Lung microvascular endothelial cell (primary cell): ENCODE measurements at places on chromosomes 5 and 9. TPM values are rescaled to one million over a fixed set of nuclear protein-coding genes. Genes with fewer than 3 reads are reported as not detected.

Gene TAS2R1
- not detected in 2 replicates for total RNA-seq

Gene ENTPD2
- not detected in 2 replicates for total RNA-seq

Gene NRG2
- total RNA-seq, result 0.20 and 0.44 TPM in 2 replicates

Gene FBLL1
- total RNA-seq, result 1.1 and 2.8 TPM in 2 replicates

Gene LPAR1
- not detected in 2 replicates for total RNA-seq

Gene GCNT4
- total RNA-seq, result under 0.01 TPM in 2 replicates

Gene GKAP1
- total RNA-seq, result 1.1 and 1.8 TPM in 2 replicates

Gene PCDHB12
- total RNA-seq, result 0.44 and 1.4 TPM in 2 replicates

Gene NME5
- 0.60 and 1.1 TPM in 2 replicates for total RNA-seq

Gene RARS1
- 78.0 and 81.7 TPM in 2 replicates for total RNA-seq

Gene FOXD4L3
- not detected in 2 replicates for total RNA-seq

Gene SPACA9
- total RNA-seq, result 0.60 and 1.3 TPM in 2 replicates

Gene ORM2
- not detected in 2 replicates for total RNA-seq

DNA sequence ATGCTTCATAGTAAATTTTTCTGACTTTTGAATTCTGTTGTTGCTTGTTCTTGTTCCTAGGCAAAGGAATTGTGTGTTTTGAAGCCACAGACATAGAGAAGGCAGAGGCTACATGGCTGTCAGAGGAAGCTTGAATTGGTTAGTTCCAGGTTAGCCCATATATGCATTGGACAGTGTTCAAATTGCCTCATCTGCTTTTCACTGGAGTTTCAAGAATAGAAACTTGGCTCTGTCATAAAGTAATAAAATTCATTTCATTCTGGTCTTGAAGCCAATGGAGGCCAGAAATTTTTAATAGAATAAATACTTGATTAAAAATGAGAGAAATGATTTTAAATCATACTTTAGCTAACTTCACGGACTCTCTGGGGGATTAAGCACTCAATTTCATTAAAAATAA lies 178.0 kb downstream of the YIPF5 start:
- no peak for DNase-seq

GRCh38 chr9:135260221-135261180 lies 173.0 kb downstream of the OLFM1 start:
- DNase-seq, result no peak

- no peak for DNase-seq
Measured at GRCh38 chr5:19001539-19001938, 986.5 kb downstream of the CDH18 start.

GRCh38 chr5:148542812-148543211 lies 111.5 kb downstream of the HTR4 start:
- no peak for DNase-seq

DNA sequence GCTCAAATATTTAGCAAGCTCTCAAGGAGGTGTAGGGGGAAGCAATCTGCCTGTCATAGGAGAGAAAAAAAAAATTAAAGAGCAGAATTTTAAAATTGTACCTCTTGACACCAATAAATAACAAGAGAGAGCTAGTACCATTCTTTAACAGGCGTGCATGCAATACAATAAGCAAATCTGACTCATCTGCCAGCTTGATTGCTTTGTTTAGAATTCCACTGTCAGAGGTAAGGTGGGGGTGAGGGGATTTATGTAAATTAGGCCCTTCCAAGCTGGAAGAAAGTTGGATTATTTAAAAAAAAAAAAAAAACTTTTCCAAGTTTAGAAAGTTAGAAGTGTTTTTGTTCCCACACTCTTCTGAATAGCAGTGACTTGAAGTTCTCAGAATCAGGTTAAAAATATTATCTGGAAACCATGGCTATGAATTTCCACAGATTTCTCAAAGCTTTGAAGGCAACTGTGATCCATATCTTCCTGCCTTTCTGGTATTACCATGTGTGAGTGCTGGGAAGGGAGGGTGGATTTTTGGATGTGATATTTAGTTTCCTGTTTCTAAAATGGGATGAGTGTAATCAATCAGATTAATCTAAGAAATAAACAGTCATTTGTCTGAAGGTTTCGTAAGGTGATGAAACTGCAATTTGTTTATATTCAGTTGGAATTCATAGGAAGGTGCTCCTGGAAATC lies 477.5 kb downstream of the TLE4 start:
- no peak for DNase-seq

DNA sequence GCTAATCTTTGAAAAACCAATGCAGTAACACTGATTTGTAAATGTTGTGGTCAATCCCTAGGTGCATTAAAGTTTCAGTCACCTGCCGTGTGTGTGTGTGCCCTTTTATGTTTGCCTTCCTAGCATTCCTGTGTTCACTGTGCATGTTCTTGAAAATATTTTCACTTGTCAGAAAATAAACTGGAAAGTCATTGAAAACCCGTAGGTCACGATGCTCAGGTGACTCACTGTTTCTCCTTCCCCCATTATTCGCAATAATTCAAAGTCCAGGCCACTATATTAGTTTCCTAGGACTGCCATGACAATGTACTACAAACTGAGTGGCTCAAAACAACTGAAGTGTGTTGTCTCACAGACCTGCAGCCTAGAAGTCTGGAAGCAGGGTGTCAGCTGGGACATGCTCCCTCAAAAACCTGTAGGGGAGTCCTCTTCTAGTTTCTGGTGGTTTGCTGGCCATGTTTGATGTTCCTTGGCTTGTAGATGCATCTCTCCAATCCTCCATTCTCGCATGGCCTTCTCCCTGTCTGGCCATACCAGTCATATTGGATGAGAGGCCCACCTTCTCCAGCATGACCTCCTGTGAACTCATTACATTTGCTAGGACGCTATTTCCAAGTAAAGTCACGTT lies 29.3 kb downstream of the MARVELD2 start:
- no peak for DNase-seq

DNA sequence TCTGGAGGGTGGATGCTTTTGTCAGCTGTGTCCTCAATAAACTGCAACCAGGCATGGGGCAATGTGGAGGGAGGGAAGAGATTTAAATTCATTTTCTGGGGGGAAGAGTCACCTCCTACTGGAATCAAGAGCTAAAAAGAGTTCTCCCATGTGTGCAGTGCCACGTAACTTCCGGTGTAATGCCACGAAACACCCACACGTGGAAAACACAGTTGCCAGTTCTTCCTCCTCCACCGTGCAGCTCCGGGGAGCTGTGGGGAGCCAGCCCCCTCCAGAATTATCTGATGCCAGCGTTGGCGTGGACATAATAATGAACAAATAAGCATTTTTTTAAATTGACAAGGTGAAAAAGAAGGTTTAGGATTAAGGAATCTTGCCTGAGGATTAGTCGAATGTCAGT lies 32.1 kb upstream of the MED10 start:
- DNase-seq, result no peak

GRCh38 chr5:13955896-13956295 lies 11.4 kb upstream of the DNAH5 start:
- no peak for DNase-seq

DNA sequence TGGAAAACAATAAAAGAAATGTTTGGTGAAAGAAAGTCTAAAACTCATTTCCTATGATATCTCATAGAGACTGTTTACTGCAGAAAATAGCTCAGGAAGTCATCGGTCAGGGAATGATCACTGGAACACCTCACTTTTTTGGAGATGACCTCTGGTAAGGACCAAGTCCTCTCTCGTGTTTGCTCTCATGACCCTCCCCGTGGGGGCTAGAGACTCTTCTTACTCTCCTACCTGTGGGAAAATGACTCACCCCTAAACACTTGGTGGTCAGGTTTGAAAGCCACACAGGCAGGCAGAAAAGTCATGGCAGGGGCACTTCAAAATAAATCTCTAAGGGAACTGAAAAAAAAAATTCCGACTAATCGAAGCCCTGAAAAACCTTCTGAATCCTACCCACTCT lies 48.2 kb downstream of the FAM240B start:
- no peak for DNase-seq

DNA sequence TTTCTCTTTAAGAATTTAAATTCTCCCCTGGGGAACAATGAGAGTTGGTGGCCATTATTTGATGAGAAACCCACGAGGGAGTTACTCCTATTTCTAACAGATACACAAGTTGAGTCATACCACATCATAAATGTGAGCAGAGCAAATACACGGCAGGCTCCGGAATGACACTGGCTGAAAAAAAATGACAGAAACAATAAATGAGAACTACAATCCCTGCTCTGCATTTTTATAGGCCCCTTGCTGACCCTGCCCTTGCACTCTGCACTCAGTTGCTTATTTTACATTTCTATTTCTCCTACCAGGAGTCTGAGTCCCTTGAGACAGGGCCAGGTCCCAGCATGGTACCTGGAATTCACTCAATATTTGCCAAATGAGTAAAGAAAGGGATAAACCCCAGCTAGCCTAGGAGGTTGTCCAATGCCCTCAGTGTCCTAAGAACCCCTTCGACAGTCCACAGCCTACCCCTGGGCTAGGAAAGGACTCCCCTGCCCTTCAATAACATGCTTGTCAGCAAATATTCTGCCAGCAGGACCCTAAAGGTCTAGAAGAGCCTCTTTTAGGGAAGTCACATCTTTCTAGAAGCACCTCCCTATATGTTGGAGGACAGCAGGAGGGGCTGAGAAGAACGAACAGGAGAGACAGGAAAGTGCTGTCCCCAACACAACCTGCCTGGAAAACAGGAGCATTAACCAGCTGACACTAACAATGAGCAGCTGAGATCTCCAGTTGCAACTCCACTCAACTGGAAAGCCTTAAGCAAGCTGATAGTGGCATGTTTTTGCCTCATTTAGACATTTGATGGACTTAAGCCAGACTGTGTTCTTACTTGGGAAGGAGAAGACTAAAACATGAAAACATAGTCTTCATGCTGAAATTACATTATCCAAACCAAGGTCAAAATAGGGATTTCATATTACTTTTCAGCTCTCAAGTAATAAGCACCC lies 191.2 kb downstream of the ACTL7B start:
- DNase-seq, result no peak

DNA sequence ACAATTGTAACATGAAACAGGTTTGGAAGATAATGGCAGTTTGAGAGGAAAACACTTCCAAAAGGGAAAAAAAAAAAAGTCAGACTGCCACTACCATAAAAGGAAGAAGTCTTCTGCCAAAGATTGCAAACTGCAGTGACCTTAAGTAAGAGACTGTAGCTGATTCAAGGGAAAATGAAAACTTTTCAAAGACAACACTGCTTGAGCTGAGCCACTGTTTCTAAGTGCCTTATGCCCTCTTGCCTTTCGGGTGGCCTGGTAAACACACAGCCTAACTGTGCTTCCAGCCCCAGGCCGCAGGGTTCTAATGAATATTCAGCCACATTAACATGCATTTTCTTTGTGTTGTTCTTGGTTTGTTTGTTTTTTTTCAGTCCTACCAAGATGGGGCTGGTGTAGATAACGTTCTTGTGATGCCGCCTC lies 354.6 kb downstream of the BNC2 start:
- peak; percentile 74 for DNase-seq

- DNase-seq, result peak; percentile 91
Measured at GRCh38 chr5:84393969-84394368, 9.3 kb upstream of the EDIL3 start.

DNA sequence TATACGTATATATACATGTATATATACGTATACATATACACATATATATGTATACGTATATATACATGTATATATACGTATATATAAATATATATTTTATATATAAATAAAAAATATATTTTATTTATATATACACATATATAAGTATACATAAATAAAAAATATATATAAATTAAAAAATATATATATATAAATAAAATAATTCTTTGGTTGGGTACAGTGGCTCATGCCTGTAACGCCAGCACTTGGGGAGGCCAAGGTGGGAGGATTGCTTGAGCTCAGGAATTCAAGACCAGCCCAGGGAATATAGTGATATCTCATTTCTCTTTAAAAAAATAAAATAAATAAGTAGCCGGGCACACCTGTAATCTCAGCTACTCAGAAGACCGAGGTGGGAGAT lies 155.0 kb downstream of the CDC42SE2 start:
- no peak for DNase-seq

GRCh38 chr5:157328277-157328912 lies 62.5 kb downstream of the CYFIP2 start:
- peak; percentile 86 for DNase-seq

DNA sequence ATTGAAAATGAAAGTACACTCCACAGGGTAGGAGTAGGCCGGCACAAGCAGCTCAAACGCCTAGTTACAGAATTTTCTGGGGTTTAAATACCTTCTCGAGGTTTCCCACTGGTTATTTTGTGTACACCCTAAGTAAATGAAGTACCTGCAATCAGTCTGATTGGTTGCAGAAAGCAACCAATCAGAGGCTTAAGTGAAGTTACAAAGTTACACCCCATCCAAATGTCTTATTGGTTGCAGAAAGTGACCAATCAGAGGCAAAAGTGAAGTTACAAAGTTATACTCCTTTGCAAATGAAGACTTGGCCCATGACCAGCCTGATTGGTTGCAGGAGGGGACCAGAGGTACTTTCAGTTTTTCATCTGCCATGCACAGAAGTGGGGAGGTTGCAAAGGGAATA lies 33.2 kb upstream of the ERAP2 start:
- no peak for DNase-seq

GRCh38 chr5:36496471-36496870 lies 109.9 kb upstream of the SLC1A3 start:
- no peak for DNase-seq

GRCh38 chr9:131704141-131704983 lies 35.5 kb downstream of the RAPGEF1 start:
- no peak for DNase-seq

GRCh38 chr5:9818340-9818845 lies 188.2 kb upstream of the TAS2R1 start:
- DNase-seq, result no peak

GRCh38 chr9:89445801-89446251 lies 52.1 kb downstream of the SEMA4D start:
- DNase-seq, result no peak

GRCh38 chr5:96431376-96432187 lies 1.5 kb downstream of the PCSK1 start:
- DNase-seq, result no peak

GRCh38 chr5:124090115-124090514 lies 578.1 kb downstream of the CSNK1G3 start:
- DNase-seq, result no peak

- no peak for DNase-seq
Measured at GRCh38 chr5:150271296-150271692, 18.3 kb downstream of the CAMK2A start.

- DNase-seq, result peak; percentile 37
Measured at GRCh38 chr5:68419637-68420452, 204.3 kb downstream of the PIK3R1 start.
